ENCODE measurements at places on chromosomes 5 and 9.

GRCh38 chr5:106415541-106415940 is 1255.2 kb downstream of the EFNA5 start:
- DNase-seq: no peak

GRCh38 chr5:154276973-154277331 is 86.4 kb downstream of the GALNT10 start:
- no peak for DNase-seq

GRCh38 chr5:59922220-59922619 is 28.7 kb upstream of the PDE4D start:
- DNase-seq: no peak

GRCh38 chr9:19473605-19474004 is 64.8 kb downstream of the ACER2 start:
- no peak for DNase-seq

GRCh38 chr5:131419877-131420276 is 156.0 kb downstream of the CDC42SE2 start:
- no peak for DNase-seq
